ENCODE measurements at places on chromosomes 1 and 21.

DNA sequence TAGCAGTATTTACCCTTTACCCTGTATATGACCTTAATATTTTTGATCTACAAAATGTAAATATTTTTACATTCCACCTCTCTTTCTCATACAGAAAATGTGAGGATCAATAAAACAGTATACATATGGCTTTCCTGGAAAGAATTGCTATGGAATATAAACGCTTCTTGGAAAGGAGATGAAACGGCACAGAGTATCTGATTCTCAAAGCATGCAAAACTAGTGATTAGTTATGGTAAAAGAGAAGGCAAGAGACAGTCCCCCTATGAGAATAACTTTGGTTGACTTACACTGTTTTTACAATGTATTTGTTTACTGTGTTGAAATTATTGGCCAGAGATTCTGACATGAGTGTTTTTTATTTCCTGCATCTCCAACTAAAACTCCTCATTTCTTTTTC is 204.6 kb upstream of the C21orf91 start:
- DNase-seq = no peak

GRCh38 chr1:8097908-8098307 is 71.8 kb upstream of the ERRFI1 start:
- no peak for DNase-seq

- DNase-seq = no peak
Observed at GRCh38 chr1:17315542-17316130, 7.6 kb downstream of the PADI4 start.

- DNase-seq = no peak
Observed at GRCh38 chr1:106173101-106173500, 883.4 kb upstream of the PRMT6 start.

DNA sequence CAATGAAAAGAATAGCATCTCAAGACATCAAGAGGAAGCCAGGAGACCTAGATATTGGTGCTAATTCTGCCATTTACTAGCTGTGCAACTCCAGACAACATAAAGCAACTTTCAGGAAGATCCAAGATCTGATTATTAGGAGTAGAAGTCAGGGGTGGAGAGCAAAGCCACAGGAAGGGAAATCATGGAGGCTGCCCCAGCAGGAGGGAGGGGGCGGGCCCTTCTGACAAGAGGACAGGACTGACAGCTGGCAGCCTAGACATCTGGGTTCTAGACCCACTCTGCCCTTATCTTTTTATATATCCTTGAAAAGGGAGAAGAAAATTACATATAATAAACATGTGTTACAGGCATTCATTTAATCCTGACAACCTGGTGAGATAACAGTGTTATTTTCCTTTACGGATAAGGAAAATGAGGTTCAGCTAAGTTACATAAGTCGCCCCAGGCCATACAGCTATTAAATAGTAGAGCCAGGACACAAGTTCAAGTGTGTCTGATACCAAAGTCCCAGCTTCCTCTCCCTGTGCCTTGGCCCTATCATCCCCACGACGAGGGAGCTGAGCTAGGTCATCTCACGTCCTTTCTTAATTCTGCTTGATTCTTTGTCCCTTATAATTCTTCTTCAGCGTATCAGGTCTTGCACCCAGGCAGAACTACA is 46.6 kb downstream of the ARHGEF11 start:
- DNase-seq = no peak

- DNase-seq = no peak
Observed at GRCh38 chr1:163824490-163824889, 502.7 kb downstream of the NUF2 start.

DNA sequence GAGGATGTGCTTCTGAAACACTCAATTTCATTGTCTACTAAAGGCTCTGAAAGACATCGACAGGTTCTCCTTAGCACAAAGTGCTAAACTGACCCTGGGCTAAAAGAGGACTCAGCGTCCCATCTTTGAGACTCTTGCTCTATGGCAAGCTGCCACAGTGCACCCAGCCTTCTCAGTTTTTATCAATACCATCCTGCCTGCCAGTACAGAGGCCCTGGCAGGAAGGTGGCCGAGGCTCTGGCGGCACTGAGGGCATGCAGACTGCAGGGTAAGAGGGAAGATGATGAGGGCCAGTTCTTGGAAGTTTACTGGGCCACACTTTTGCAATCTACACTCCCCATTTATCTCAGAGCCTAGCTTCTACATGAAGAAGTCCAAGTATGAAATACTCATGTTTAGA is 5.3 kb downstream of the OLFML2B start:
- DNase-seq = no peak

DNA sequence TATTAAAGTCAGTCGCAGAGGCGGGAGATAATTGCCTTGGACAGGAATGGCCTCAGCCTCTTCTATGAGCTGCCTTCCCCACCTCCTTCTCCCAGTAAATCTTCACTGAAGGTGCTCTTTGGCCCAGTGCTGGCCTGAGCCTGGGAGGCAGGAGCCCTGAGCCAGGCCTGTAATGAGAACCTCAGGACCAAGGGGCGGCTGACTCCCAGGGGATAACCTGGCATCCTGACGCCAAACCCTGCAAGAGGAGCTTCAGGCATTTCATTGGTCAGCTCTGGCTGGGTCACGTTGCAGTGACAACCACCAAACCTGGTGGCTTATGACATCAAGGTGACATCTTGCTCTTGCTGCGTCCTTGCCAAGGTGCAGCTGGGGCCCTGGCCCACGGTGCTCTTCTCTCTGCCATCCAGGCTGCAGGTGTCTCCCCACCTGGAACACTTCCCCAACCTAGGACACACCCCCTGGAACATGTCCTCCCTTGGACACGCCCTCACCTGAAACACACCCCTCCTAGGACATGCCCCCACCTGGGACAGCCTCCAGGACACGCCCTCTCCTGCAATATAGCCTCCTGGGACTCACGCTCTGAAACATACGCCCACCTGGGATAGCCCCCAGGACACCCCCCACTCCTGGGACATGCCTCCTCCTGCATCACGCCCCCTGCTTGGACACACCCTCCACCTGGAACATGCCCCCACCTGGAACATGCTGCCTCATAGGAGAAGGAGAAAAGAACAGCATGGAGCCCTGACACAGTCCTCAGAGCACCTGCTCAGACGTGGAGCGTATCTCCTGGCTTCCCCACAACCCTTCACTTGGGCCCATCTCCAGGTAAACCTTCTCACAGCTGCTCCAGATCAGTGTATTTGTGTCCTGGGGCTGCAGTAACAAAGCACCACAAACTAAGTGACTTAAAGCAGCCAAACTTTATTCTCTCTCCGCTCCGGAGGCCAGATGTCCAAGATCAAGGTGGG is 333.6 kb downstream of the NPHP4 start:
- no peak for DNase-seq

GRCh38 chr1:221994274-221994698 is 252.4 kb upstream of the DUSP10 start:
- DNase-seq = no peak

- DNase-seq = no peak
Observed at GRCh38 chr1:226692823-226693222, 46.3 kb downstream of the ITPKB start.

GRCh38 chr1:1365875-1366698 is 7.7 kb upstream of the MXRA8 start:
- no peak for DNase-seq

GRCh38 chr1:41837691-41838090 is 81.0 kb downstream of the HIVEP3 start:
- no peak for DNase-seq

GRCh38 chr1:83033682-83034081 is 965.2 kb downstream of the TTLL7 start:
- no peak for DNase-seq

- DNase-seq = no peak
Observed at GRCh38 chr21:42157606-42158310, 61.2 kb upstream of the ABCG1 start.

DNA sequence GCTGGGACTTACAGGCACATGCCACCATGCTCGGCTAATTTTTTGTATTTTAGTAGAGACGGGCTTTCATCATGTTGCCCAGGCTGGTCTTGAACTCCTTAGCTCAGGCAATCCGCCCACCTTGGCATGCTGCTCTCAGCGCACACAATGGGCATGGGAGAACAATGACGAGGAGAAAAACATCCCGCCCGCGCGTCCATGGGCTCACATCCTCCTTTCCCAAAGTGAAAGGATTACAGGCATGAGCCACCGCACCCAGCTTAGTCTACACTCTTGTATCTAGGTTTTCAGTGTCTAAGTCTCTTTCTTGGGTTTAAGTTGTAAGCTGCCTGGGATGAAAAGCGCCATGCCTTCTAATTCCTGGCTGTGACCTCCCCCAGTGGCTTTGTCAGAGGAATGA is 37.9 kb downstream of the CDK18 start:
- no peak for DNase-seq

DNA sequence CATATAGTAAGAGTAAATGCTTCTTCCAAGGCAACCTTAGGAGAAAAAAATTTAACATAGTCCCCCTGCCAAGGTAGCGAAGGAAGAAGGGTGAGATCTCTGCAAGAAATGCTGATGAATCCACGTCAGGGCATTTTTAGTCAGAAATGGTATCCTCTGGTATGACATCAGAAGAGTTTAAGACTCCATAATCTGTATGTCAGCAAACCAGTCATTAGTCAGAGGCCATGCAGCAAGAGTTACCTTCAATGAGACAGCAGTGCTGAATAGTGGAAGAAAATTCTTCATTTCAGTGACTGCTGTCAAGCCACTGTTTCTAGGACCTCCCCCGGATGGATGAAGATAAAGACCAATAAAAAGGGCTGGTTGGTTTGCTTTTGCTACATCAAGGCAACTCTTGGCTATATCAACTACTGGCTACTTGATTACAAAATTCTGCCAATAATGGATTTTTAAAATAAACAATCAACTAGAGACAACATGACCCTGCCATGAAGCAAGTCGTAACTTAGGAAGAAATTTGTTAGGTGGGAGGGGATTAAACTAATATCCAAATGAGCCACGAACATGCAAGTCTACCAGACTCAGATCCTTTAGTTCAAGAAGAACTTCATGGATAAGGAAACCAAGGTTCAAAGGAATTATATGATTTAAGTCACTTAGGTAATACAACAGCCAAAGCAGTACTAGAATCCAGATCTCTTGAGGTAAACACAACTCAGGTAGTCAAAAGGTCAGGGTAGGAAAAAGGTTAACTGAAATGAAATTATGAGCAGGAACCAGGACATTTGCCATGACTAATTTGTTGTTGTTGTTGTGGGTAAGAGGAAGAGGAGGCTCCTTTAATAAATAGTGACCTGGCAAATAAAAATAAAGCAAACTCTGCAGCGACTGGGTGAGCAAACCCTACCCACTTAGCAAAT is 25.6 kb upstream of the GUCA2A start:
- no peak for DNase-seq

- no peak for DNase-seq
Observed at GRCh38 chr1:90854397-90854924, 137.4 kb upstream of the BARHL2 start.

GRCh38 chr1:22702296-22703085 is 8.1 kb upstream of the EPHB2 start:
- DNase-seq = no peak

- DNase-seq = no peak
Observed at GRCh38 chr1:151002051-151002450, 4.7 kb downstream of the MINDY1 start.

- DNase-seq = no peak
Observed at GRCh38 chr1:36988741-36989193, 45.5 kb downstream of the GRIK3 start.

GRCh38 chr1:172532700-172533512 is at the start of gene SUCO:
Gene SUCO (plus strand): TSS chr1:172533150. CDS start chr1:172533436, 286 bp downstream.
- DNase-seq = peak; percentile 99

DNA sequence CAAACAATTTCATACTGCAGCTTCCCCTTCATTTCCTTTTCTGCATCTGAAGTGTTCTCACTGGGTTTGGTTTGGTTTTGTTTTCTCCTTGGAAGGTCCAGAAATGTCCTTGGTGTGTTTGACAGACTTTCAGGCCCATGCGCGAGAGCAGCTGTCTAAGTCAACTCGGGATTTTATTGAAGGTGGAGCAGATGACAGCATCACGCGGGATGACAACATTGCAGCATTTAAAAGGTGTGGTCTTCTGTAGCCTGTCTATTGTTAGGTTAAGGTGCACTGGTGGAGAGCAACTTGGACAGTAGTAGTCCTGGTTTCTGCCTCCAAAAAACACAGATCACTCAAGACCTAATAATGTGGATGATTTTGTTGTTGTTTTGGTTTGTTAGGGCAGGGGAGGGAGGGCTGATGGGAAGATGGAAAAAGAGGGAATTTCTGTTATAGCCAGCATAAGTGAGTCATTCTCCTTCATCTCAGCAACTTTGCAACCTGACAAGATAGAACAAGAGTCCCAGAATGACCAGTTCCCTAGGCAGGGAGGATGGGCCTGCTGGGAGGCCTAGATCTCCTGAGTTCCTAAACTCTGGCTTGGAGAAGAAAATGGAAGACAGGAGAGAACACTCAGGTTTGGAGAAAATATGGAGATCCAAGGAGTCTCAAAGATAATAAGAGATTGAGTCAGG is 12.5 kb downstream of the HAO2 start:
- DNase-seq = no peak

DNA sequence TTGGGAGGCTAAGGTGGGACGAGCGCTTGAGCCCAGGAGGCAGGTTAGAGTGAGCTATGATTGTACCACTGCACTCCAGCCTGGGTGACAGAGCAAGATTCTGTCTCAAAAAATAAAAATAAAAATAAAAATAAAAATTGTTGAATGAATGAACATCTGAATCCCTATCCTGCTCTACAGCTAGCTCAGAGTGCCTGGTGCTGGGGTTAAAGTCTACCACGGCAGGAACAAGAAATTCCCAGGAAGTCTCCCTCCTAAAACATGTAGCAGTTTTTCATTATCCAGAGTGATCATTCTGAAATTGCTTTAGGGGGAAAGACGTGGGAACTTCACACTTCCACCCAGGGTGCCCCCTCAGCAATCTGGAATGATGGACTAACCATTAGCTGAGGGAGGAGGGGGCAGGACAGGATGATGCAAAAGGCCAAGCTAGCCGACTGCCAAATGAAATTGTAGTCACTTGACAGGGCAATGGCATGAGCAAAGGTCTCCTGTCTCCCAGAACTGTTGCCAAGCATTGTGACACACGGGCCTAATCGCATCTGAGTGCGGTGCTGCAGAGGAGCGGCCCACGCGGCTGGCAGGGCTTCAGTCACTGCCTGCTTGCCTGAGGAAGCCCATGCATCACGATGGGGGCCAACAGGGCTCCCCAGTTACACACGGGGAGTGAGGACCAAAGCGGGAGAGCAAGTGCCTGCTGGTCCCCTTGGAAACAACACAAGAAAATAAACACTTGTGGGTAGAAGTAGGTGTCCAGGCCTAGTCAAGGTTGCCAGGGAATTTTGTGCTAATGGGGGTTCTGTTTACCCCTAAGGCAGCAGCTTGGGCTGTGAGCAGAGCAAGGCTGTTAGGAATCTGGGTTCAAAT is 85.7 kb downstream of the NENF start:
- peak; percentile 62 for DNase-seq

DNA sequence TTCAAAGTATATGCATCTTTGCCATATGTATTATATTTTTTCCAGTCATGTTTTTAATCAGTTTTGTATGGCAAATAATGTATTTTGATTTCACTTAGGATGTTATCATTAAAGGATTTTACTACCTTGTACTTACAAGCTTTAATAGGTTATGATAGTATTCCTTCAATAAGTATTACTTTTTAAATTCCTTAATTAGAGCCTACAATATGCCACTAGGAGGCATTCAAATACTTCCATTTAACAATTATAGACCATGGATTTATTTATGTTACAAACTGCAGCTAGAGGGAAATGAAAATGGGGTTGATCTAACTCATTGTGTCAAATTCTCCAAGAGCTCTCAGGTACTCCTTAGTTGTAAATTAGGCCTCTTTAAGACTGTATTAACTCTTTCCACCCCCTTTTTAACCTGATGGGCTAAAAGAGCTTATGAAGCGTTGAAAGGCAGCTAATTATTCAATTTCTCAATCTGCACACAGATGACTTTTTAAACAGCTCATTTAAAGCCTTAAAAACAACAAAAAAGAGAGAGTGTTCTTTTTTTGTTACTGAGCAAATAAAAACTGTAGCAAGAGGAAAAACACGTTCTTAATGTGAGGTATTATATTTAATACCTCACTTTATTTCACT is 156.2 kb downstream of the DENND1B start:
- peak; percentile 11 for DNase-seq
